ENCODE measurements at places on chromosomes 6 and 20.
A peak's percentile ranks its signal among the peaks of the same experiment; 100 is the strongest.

DNA sequence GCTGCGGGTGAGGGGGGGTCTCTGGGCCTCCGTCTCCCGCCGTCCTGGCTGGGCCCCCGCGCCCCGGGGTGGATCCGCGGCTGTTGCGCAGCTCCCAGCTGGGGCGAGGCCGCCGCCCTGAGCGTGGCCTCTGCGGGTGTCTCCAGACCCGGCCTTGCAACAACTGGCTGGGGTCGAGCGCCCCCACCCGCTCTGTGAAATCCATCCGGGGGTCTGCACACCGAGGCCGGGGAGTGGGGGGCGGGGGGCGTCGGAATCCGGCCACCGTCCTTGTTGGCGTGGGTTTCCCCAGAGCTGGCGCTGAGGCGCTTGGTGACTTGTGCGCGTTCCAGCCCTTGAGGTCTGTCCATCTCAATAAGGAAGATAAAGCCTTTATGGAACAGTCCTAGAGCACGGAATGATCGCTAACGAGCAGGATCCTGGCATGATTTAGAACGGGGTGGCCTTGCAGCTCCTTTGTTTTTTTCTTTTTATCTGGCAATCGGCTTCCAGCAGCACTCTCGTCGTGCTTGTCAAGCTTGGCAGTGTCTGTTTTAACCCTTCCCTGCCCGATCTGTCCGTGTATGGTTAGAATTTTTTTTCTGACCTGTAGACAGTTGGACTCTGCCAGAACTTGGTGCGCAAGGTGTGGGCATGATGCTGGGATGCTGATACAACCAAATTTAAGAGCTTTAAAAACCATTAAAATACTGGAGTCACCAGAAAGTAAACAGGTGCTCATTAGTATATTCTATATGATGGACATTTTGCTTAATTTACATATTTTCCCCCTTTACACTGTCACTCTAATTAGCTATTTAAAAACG lies 675 bp downstream of the DSTN start:
- H3K4me1 ChIP-seq = peaks cover 29% of the 10 kb centered on the region
- H3K27ac ChIP-seq = peak overlapping the region; percentile 99
- peak overlapping the region; percentile 76 for H3K4me3 ChIP-seq
- DNase-seq = peak; percentile 75
- H3K27me3 ChIP-seq = no peaks in the 10 kb centered on the region

DNA sequence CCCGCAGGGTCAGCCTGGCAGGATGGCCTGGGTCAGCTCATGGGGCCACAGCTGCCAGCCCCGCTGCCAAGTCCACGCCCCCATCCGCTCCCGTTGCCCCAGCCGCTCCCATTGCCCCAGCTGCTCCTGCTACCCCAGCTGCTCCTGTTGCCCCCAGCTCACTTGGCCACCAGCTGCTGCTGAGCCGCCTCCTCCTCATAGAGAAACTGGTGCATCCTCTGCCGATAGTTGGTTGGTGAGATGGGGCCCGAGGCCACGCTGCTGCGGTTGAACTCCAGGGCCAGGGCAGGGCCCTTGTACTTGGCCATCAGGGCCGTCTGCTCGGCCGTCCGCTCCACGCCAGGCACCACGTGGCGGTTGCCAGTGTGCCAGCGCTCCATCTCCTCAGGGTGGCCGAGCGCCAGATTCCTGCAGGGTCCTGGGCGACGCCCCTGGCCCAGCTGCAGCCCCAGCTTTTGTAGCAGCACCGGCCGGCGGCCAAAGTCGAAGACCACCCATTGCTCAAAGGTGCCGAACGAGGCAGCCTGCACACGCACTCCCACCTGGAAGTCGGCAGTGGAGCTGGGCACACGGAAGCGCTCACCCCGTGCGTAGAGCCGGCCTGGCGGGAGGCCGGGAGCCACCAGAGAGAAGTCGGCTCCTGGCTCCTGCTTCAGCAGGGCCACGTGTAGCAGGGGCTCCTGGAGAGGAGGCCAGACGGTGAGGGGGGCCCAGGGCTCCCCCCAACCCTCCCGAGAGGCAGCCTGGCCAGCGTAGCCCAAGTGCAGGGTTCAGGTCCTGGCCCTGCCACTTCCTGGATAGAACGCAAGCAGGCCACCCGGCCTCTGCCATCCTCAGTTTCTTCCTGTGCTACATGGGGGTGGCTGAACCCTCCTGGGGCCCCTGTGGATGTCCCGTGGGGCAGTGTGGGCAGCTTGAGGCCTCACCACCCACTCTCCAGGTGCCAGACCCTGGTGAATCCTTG lies 4.8 kb downstream of the HELZ2 start:
- no peaks in the 10 kb centered on the region for H3K4me1 ChIP-seq
- no peak for DNase-seq
- no peaks in the 10 kb centered on the region for H3K36me3 ChIP-seq
- H3K4me3 ChIP-seq = no peak overlapping the region
- no peaks in the 10 kb centered on the region for H3K27me3 ChIP-seq

DNA sequence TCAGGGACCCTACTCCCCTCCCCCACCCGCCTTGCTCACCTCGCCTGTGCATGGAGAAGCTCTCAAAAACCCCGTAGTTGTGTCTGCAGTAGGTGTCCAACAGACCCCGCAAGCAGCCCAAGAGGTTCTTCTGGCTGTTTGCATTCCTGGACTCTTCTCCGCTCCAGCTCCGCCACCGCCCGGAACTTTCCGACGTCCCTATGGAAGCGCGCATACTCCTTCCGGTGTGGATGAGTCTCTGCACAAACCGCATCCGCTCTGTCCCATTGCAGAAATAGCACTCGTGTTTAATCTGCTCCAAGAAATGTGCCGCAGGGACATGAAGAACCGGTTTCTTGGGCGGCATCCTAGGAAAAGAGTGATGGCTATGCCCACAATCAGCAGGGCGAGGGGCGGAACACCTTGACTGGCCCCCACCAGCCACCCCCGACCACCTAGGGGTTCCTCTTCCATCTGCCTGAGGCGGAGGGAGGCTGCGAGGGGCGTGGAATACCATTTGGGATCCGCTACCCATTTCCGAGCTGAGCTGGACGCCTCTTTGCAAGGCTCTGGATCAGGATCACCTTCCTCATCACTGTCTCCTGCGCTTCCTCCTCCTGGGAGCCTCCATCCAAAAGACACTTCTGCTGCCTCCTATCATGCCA lies 20.2 kb downstream of the HLA-DRA start:
- no peak for DNase-seq
- no peak overlapping the region for H3K4me3 ChIP-seq
- H3K36me3 ChIP-seq = no peaks in the 10 kb centered on the region
- H3K27me3 ChIP-seq = no peaks in the 10 kb centered on the region
- no peak overlapping the region for H3K27ac ChIP-seq

DNA sequence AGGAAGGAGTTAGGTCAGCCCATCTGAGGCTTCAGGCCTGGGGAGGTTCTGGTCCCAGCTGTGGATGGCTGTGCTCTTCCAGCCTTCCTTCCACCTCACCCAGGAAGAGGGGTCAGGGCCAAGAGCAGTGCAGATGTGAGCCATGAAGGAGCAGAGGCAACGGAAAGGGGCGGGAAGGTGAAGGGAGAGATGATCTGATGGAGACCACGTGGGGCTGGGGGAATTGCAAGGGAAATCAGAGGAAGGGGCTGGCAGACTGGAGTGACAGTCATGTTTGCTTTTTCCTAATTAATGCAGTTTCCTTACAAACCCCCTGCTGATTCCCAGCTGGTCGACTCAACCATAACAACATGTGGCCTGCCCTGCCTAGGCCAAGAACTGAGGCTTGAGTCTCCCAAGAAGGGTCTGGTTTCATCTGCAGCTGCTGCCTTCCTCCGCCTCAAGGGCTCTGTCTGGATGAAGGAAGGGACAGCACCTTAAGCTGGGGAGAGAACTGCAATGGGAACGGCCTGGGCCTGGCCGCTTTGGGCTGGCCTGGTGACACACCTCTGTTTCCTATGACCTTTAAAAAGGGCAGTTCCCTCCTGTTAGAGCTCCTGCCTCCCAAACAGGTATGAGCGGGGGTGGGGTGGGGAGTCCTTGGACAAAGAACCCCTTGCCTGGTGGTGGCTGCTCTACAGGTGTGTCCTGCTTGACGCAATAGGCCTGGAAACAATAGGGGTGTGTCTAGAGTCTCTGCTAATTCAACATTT lies 7.8 kb upstream of the MRPS18A start:
- H3K36me3 ChIP-seq = no peaks in the 10 kb centered on the region
- peaks cover 13% of the 10 kb centered on the region for H3K4me1 ChIP-seq
- H3K27ac ChIP-seq = no peak overlapping the region
- no peak for DNase-seq
- no peak overlapping the region for H3K4me3 ChIP-seq
- no peaks in the 10 kb centered on the region for H3K27me3 ChIP-seq

GRCh38 chr6:23483896-23484295 lies 642.1 kb upstream of the NRSN1 start:
- no peak overlapping the region for H3K4me3 ChIP-seq
- no peaks in the 10 kb centered on the region for H3K27me3 ChIP-seq
- DNase-seq = no peak
- H3K27ac ChIP-seq = no peak overlapping the region
- H3K36me3 ChIP-seq = no peaks in the 10 kb centered on the region

DNA sequence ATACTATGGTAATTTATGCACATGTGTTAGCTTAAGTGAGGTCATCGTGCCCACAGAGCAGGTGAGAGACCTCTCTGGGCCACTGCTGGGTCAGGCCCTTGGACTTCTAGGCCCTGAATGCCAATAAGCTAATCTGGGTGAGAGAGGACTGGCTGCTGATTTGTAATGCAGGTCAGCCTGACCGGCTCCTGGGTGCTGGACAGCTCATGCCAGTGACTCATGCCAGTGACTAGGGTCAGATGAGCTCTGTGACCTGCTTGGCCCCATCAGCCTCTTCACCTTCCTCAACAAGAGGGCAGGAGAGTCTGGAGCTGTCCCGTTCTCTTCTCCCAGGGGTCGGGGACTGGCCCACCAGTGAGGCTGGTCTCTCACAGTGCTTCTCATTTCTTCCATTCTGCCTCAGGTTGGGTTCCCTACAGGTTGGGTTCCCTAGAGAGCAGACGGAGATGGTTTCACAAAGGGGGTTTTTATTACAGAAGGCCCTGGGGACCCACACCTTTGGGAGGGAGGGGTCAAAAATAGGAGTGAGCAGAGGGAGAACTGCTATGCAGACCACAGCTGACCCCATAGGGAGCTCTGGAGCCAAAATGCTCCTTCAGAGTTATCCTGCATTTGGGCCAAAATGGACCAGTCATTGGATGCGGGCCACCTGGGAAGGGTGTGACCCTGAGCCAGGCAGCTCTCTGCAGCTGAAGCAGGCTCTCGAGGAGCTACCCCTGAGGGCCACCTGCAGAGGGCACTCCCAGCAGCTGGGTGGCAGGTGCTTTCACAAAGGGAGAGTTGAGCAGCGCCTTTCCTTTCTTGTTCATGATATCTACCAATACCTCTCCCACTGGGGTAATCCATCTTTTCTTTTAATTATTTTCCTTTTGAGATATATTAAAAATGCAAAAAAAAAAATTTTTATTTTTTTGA lies 2.2 kb upstream of the OXT start:
- no peaks in the 10 kb centered on the region for H3K4me1 ChIP-seq
- DNase-seq = no peak
- H3K27me3 ChIP-seq = peaks cover 38% of the 10 kb centered on the region
- H3K4me3 ChIP-seq = no peak overlapping the region

DNA sequence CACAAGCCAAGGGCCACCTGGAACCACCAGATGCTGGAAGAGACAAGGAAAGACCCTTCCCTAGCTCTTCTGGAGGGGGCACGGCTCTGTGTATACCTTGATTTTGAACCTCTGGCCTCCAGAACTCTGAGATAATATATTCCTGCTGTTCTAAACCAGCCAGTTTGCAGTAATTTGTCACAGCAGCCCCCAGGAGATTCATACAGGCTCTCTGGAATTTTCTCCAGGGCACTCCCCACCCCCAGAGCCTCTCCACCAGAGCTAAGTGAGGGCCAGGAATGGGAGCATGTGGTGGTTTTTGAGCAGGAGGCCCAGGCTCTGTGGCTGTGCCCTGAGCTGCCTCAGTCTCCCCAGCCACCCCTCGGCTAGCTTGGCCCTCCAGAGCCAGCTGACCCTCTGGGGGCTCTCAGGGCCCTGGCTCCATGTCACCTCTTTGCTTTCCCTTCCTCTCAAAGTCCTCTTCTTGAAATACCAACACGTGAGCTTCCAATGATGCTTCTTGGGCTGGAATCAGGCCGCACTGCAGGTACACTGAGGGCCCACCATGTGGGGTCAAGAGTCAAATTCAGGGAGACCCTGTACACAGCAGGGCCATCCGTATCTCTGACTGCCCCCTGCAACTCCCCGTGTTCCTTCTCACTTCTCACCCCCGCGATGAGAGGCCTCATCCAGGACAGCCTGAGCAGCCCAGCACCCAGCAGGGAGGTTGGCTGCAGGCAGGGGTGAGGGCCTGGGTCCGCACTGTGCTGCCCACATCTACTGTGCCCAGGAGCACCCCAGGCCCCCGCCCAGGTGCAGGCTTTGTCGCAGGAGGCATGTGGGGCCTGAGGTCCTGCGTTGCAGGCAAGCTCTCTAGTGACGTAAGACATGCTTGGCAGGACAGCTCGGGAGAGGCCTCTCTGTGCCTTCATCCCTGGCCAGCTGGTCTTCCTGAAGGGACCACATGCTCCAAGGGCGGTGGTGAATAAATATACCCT lies 155.5 kb downstream of the ANKRD60 start:
- no peaks in the 10 kb centered on the region for H3K27me3 ChIP-seq
- DNase-seq = no peak
- H3K27ac ChIP-seq = no peak overlapping the region
- no peak overlapping the region for H3K4me3 ChIP-seq

GRCh38 chr6:20882014-20882413 lies 347.8 kb downstream of the CDKAL1 start:
- no peaks in the 10 kb centered on the region for H3K4me1 ChIP-seq
- H3K4me3 ChIP-seq = no peak overlapping the region
- no peak overlapping the region for H3K27ac ChIP-seq
- DNase-seq = no peak
- H3K27me3 ChIP-seq = no peaks in the 10 kb centered on the region

- H3K36me3 ChIP-seq = no peaks in the 10 kb centered on the region
- no peaks in the 10 kb centered on the region for H3K4me1 ChIP-seq
- H3K27ac ChIP-seq = no peak overlapping the region
Observed at GRCh38 chr20:57922706-57923105, 212.9 kb upstream of the PMEPA1 start.

GRCh38 chr6:121330516-121330915 lies 3.8 kb downstream of the TBC1D32 start:
- peak overlapping the region; percentile 35 for H3K27ac ChIP-seq
- no peaks in the 10 kb centered on the region for H3K27me3 ChIP-seq
- H3K4me3 ChIP-seq = no peak overlapping the region

DNA sequence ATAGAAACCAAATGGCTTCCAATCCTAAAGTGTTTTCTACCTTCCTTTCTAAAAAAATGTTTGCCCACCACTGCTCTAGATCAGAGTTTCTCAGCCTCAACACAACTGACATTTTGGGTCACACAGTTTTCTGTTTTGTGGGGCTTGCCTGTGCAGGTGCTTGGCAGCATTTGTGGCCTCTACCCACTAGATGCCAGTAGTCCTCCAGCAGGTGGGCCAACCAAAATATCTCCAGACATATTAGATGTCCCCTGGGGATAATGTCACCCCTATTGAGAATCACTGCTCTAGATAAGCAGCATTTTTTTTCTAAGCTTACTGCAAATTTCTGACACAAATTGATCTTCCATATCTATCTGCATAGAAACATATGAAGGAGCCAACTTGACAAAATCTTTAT lies 26.3 kb upstream of the EPM2A start:
- H3K36me3 ChIP-seq = no peaks in the 10 kb centered on the region
- no peaks in the 10 kb centered on the region for H3K4me1 ChIP-seq
- H3K4me3 ChIP-seq = no peak overlapping the region
- DNase-seq = no peak
- no peak overlapping the region for H3K27ac ChIP-seq

All from cardiac muscle cell (in vitro differentiated cells and primary cell).